ENCODE measurements at places on chromosomes 12 and 14.
A peak's percentile ranks its signal among the peaks of the same experiment; 100 is the strongest.

GRCh38 chr14:79852950-79853744 is 358.2 kb downstream of the DIO2 start:
- DNase-seq = no peak

- no peak for DNase-seq
Observed at GRCh38 chr12:6076346-6076745, 48.1 kb downstream of the VWF start.

DNA sequence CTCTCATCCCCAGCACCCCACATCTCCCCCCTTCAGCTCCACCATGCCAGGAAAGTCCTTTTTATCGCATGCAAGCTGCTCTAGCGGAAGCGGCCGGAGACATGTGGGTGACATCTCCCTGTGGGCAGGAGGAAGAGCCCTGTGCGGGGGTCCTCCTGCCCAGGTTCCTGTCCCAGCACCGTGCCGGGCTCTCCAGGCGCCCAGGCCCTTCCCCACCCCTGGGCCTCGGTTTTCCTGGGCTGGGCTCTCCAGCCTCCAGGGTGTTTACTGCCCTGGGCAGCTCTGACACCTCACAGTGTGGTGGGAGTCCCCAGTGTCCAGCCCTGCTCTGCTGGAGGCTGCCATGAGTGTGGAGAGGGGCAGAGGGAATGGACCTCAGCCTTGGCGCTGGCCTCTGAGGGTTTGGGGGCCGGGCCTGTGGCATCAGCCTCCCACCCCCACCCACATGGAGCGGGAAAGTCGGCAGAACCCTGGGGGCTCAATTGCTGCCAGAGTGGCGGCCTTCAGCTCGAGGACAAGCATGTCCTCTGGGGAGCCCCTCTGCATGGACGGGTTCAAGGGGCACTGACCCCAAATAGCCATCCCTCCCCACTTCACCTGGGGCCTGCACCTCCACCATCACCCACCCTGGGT is 16.9 kb downstream of the ASPG start:
- no peak for DNase-seq

DNA sequence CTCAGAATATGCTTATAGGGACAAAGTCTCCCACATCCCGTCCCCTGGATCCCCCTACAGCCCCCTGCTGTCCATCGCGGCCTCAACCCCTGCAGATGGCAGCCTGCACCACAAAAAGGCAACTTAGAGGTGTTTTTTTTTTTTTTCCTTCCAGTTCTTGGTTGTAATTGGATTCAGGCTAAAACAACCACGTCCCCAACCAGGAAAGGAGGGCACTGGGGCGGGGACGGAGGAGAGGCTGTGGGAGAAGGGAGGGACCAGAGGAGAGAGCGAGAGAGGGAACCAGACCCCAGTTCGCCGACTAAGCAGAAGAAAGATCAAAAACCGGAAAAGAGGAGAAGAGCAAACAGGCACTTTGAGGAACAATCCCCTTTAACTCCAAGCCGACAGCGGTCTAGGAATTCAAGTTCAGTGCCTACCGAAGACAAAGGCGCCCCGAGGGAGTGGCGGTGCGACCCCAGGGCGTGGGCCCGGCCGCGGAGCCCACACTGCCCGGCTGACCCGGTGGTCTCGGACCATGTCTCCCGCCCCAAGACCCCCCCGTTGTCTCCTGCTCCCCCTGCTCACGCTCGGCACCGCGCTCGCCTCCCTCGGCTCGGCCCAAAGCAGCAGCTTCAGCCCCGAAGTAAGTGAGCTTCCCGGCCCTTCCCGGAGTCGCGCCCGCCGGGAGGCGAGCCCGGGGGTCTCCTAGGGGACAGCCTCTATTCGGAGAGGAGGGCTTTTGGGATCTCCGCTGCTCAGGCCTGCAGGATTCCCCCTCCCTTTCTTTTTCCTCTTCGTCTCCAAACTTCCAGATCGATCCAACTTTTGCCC is at the start of gene MMP14:
MMP14 (plus strand) TSS at position 285 of the 813 bp plus-strand sequence; CDS start at position 518, 233 bp downstream.
- DNase-seq = peak; percentile 10

DNA sequence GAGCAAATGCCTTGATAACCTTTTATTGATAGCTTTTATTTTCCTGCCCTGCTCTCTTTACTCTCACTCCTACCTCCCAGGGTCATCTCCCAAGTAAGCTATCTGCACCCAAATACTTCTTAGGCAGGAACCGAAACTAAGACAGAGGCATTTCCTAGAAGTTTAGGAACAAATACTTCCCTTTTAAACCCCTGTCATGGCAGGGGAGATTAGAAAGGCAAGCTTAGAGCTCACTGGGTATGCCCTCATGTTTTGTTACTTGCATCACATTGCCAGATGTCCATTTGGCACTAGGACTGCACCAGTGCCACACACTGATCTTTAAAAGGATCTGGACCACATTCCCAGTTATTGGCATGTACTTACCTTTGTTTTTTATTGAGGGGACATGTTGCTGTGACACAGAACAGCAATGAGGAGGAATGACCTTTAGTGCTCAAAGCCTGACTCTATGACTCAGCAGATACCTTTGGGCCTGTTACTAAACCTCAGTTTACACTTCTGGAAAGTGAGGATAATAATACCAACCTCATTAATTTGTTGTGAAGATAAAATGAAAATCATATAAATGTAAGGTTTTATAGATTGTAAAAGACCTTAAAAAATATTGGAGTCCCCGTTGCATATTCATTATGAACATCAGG is 40.9 kb upstream of the MBIP start:
- no peak for DNase-seq

- DNase-seq = no peak
Observed at GRCh38 chr12:20429852-20430251, 61.5 kb downstream of the PDE3A start.

DNA sequence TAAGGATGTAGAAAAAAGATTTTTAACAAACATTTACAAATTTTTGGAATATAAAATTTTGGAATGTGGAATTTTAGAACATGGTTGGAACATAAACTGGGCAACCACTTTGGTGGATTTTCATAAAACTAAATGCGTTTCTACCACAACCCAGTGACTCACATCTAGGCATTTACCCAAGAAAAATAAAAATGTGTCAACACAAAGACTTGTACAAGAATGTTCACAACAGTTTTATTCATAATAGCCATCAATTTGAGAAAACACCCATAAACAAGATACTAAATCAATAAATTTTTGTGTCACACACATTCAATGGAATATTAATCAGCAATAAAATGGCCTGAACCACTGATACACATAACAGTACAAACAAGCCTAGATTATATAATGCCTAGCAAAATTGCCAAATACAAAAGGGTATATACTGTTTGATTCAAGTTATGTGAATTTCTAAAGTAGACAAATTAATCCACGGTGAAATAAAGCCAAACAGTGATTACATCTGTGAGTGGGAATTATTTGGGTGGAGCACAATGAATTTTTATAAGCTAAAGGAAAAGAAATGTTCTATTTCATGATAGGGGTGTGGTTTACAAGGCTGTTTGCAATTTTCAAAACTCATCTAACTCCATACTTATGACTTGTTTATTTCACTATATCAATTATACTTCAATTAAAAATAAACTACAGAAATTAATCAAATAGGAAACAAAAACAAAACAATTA is 415.2 kb upstream of the OR4E1 start:
- no peak for DNase-seq

DNA sequence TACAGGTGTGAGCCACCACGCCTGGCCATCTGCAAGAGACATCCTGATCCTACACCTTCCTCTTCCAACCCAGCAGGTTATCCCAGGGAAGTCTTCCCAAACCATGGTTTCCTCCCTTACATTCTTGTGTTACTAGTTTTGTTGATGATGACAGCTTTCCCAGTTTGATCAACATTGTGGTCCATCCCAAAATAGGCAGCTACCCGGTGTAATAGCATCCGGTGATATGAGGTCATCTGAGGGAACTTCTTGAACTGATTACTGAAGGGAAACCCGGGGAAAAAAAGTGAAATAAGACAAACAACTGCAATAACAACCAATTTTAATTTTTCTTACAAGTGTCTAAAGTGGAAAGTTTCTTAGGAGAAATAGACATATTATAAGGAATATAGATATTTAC is 45.3 kb upstream of the STAC3 start:
- no peak for DNase-seq

- no peak for DNase-seq
Observed at GRCh38 chr12:58309806-58310205, 368.4 kb downstream of the ATP23 start.

GRCh38 chr12:121792607-121793439 is 665 bp downstream of the RHOF start:
- peak; percentile 37 for DNase-seq

DNA sequence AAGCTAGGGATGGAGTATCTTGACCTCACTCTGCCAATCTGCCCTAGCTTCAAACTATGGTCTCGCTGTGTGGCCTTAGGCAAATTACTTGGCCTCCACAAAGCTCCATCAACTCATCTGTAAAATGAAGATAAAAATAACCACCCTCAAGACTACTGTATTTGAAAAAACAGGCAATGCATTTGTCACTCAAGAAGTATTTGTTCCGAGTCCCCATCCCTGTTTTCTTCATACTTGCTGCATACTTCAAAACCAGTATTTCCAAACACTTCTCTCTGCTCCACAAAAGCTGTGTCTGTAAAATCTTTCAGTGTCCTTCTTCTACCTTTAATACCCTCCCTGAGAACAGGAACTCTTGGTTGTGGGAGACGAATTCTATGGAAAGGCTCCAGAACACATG is 47.9 kb downstream of the GTF2A1 start:
- no peak for DNase-seq

GRCh38 chr12:18982226-18982949 is 147.1 kb upstream of the PLEKHA5 start:
- DNase-seq = no peak

- DNase-seq = no peak
Observed at GRCh38 chr14:32561520-32561919, 232.4 kb downstream of the AKAP6 start.

- DNase-seq = no peak
Observed at GRCh38 chr14:22510527-22511110, 78.4 kb downstream of the DAD1 start.
